ENCODE measurements at places on chromosomes 2 and 18. TPM values are rescaled to one million over a fixed set of nuclear protein-coding genes. Genes with fewer than 3 reads are reported as not detected.

Gene SLC38A11
- not detected for total RNA-seq

DNA sequence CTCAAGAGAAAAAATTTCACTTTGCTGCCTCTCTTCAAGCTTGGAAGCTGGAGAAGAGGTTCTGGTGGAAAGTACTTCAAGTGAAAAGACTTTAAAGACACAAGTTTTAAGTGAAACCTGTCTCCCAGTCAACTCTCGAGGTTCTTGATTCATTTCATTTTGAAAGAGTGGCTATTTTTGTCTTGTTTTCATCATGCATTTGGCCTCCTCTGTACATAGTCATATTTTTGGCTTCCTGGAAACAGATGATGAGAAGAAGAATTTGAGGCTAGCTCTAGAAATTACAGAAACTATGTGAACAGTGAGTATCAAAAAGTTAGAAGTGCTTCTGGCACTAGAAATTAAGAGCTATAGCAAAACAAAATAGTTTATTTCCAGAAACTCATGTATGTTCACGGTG, 124.8 kb downstream of the DTNA start:
- no peak for DNase-seq

GRCh38 chr2:72041638-72042111, 106.0 kb downstream of the CYP26B1 start:
- DNase-seq: no peak

- no peak for DNase-seq
These were observed 9.9 kb downstream of the OBSL1 start for GRCh38 chr2:219561179-219562048.

GRCh38 chr2:57497489-57498096, 549.0 kb upstream of the VRK2 start:
- peak; percentile 27 for DNase-seq

DNA sequence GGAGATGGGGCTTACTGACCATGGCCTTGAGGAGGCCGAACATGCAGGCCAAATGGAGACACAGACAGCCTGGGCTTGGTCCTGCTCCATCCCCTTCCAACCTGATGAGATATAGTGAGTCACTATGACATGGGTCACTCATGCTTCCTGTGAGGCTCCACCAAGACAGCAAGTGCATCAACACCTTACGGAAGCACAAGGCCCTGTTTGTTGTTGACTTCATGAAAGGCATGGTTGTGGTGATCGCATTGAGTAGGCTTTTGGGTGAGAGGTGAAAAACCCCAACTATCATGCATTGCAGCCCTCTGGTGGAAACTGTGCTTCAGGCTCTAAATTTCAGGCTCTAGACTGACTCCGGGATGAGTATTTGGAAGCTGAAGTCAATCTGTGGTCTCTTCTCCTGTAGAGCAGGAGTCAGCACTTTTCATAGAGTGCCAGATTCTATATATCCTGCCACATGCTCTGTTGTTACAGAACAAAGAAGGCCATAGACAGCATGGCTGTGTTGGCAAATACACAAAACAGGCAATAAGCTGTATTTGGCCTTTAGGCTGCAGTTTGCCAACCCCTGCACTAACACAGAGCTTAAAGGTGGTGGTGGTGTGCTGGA, 10.1 kb downstream of the IL37 start:
- DNase-seq: peak; percentile 54
